Hepatocyte (in vitro differentiated cells): ENCODE measurements at places on chromosomes 7 and 10. TPM values are rescaled to one million over a fixed set of nuclear protein-coding genes. Genes with fewer than 3 reads are reported as not detected.

- H3K27me3 ChIP-seq, result no peaks in the 10 kb centered on the region
- H3K27ac ChIP-seq, result no peak overlapping the region
- H3K36me3 ChIP-seq, result no peaks in the 10 kb centered on the region
- no peak for DNase-seq
Measured at GRCh38 chr7:144728551-144728950, 107.3 kb downstream of the TPK1 start.

DNA sequence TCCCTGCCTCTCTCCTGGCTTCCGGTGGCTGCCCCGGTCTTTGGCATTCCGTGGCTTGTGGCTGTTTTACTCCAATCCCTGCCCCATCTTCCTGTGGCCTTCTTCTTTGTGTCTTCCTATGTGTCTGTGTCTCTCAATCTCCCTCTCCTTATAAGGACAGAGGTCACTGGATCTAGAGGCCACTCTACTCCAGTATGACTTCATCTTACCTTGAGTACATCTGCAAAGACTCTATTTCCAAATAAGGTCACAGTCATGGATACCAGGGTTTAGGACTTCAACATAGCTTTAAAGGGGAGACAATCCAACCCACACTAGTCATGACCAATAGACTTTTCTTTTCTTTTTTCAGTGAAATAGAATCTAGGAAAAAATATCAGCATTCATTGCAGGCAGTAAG lies 153.3 kb upstream of the INSYN2A start:
- no peaks in the 10 kb centered on the region for H3K36me3 ChIP-seq
- H3K4me3 ChIP-seq, result no peak overlapping the region
- no peaks in the 10 kb centered on the region for H3K4me1 ChIP-seq
- H3K27me3 ChIP-seq, result no peaks in the 10 kb centered on the region
- DNase-seq, result no peak

GRCh38 chr7:2621061-2621828 lies 10.5 kb upstream of the TTYH3 start:
- no peak overlapping the region for H3K4me3 ChIP-seq
- H3K4me1 ChIP-seq, result peaks cover 69% of the 10 kb centered on the region
- no peaks in the 10 kb centered on the region for H3K27me3 ChIP-seq
- no peaks in the 10 kb centered on the region for H3K36me3 ChIP-seq
- DNase-seq, result peak; percentile 83

- no peak for DNase-seq
- no peaks in the 10 kb centered on the region for H3K36me3 ChIP-seq
- H3K27ac ChIP-seq, result no peak overlapping the region
- no peak overlapping the region for H3K4me3 ChIP-seq
Measured at GRCh38 chr10:124704428-124705380, 39.5 kb downstream of the FAM53B start.

GRCh38 chr10:69760072-69760471 lies 41.6 kb upstream of the COL13A1 start:
- DNase-seq, result no peak
- no peak overlapping the region for H3K4me3 ChIP-seq
- H3K4me1 ChIP-seq, result peaks cover 10% of the 10 kb centered on the region
- no peaks in the 10 kb centered on the region for H3K27me3 ChIP-seq

DNA sequence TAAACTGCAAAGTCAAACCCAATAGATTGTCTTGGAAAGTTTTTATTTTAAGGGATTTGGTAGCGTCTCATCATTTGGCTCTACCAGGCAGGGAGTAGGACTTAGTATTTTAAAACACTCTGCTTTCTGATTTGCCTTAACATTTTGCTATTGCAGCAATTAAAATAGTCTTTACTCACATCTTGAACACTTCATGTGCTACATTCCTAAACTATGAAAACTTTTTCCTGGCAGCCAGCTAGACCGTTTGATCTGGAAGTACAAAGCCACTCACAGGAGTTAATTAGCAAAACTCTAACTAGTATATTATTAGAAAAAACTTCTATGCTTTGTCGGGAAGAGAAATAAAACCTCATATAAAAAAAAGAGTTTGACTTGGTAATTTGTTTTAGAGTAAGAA lies 111.4 kb downstream of the TFPI2 start:
- no peaks in the 10 kb centered on the region for H3K36me3 ChIP-seq
- no peaks in the 10 kb centered on the region for H3K4me1 ChIP-seq
- H3K27me3 ChIP-seq, result no peaks in the 10 kb centered on the region
- no peak for DNase-seq

- no peak overlapping the region for H3K4me3 ChIP-seq
- DNase-seq, result no peak
- peaks cover 15% of the 10 kb centered on the region for H3K4me1 ChIP-seq
- H3K36me3 ChIP-seq, result no peaks in the 10 kb centered on the region
- H3K27ac ChIP-seq, result no peak overlapping the region
Measured at GRCh38 chr10:88342733-88343310, 240.3 kb downstream of the RNLS start.

DNA sequence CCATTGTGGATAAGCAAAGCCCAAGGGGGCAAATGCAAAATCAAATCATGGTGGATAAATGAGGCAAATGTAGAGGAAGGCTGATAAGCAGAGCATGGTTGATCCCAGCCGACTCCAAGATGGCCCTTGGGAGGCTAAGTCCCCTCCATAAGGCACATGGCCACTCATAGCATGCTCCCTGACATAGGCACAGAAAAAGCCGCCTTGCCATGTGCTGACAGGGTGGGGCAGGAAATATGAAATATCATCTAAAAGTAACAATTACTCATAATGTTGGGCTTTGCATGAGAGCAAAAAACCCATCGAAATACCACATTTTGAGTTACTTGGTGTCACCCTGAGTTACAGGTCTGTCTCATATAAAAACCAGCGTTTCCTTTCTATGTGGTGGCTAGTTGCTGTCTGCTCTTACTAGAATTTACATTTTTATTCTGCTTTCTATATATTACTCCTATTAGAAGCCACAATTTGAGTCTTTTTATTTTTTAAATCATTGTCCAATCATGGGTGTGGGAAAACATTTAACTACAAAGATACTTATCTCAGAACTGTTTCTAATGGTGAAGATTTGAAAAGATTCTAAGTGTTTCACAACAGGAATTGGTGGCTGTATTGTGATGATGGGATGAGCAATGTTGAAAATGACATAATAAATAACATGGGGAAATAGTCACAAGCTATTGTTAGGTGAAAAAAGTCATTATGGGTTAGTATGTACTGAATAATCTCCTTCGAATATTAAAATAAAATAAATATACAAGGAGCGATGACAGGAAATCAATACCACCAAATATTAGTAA lies 102.7 kb downstream of the CUBN start:
- H3K36me3 ChIP-seq, result no peaks in the 10 kb centered on the region
- peaks cover 9% of the 10 kb centered on the region for H3K4me1 ChIP-seq
- H3K4me3 ChIP-seq, result no peak overlapping the region
- DNase-seq, result no peak
- H3K27me3 ChIP-seq, result no peaks in the 10 kb centered on the region
- H3K27ac ChIP-seq, result no peak overlapping the region

DNA sequence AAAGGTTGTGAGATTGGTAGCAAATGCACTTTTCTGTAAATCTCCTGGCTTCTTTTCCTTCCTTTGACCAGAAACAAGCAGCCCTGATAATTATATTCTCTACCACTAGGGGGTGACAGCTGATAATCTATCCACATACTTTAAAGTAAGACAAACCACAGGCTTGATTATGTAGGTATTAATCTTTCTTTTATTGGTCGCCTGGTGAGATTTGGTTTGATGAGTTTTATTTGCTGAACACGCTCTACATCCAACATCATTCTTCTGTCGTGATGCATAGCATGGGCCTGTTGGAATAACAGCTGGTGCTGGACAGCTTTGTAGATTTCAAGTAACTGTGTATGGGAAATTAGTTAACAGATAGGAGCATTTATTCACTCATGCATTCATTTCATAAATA lies 63.5 kb downstream of the ZNF365 start:
- no peak overlapping the region for H3K27ac ChIP-seq
- DNase-seq, result peak; percentile 78
- H3K4me3 ChIP-seq, result no peak overlapping the region
- no peaks in the 10 kb centered on the region for H3K4me1 ChIP-seq
- H3K36me3 ChIP-seq, result no peaks in the 10 kb centered on the region

GRCh38 chr10:47040681-47041080 lies 129.5 kb downstream of the PTPN20 start:
- no peaks in the 10 kb centered on the region for H3K27me3 ChIP-seq
- no peaks in the 10 kb centered on the region for H3K36me3 ChIP-seq
- no peak overlapping the region for H3K4me3 ChIP-seq
- peaks cover 4% of the 10 kb centered on the region for H3K4me1 ChIP-seq
- no peak overlapping the region for H3K27ac ChIP-seq

DNA sequence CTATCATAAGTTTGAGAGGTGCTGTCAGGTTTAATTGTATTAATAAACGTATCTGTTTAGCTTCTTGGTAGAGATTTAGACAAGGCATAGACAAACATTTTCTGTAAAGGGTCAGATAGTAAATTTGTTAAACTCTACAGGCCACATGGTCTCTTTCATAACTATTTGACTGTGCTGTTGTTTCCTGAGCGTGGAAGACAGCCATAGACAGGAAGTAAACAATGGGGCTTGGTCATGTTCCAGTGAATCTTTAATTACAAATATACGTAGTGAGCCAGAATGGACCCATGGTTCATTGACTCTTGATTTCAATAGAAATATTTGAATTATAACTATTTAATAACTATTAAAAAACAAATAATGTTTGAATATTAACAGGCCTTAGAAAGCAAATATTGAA lies 451.1 kb downstream of the SH2D4B start:
- no peaks in the 10 kb centered on the region for H3K4me1 ChIP-seq
- no peak for DNase-seq
- no peak overlapping the region for H3K27ac ChIP-seq
- no peak overlapping the region for H3K4me3 ChIP-seq

DNA sequence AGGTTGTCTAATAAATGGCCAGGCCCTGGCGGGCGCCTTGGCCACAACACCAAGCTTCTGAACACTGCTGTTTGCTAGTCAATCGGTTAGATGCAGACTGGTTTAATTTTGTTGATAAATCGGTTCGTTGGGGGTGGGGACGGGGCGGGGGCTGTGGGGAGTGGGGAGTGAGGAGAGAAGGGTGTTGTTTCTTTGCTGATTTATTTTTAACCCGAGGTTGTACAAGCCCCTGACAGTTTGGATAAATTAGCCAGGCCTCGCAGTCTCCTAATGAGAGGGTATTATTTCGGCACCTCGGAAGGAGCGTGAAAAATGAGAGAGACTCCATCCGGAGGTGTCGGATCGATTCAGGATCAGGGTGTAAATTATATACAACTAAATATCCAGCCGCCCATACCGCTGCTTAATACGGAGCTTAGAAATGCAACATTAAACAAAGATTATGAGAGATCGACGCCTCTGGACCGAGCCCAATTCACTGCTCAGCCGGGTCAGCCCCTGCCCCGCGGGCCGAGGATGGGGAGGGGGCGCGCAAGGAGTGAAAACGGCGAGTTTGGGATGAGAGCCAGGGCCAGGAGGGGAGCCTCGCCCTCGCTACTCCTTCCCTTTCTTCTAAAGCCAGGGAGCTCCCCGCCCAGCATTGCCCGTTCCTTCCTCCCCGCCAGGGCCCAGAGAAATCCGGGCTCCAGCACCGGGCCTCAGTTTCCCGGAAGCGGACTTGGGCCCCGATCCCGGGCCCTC lies 8.0 kb downstream of the UNCX start:
- no peak overlapping the region for H3K4me3 ChIP-seq
- DNase-seq, result no peak
- H3K4me1 ChIP-seq, result no peaks in the 10 kb centered on the region
- H3K27me3 ChIP-seq, result peaks cover 91% of the 10 kb centered on the region
- H3K36me3 ChIP-seq, result no peaks in the 10 kb centered on the region

- H3K4me1 ChIP-seq, result no peaks in the 10 kb centered on the region
- H3K27ac ChIP-seq, result no peak overlapping the region
- no peaks in the 10 kb centered on the region for H3K27me3 ChIP-seq
- no peak overlapping the region for H3K4me3 ChIP-seq
Measured at GRCh38 chr10:31273789-31274188, 45.2 kb upstream of the ZEB1 start.

DNA sequence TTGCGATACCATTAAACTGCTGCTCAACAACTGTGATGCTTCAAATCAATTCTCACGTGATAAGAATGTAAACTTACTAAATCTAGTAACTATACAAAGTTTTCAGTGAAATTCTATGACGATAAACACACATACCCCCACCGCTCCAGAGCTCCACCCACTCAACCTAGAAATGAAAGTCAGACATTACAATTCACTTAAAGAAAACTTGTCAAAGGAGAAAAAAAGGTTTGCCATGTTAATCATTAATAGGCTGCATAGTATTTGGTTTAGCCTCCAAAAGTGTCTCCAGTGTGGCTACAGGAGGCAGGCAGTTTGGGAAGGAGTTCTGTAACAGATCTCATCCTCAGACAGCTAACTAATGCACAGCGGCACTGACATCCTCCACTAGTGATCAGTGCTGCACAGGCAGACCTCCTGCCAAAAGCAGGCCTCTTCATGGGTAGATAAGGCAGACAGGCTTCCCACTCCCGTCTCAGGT lies 3.1 kb downstream of the HERPUD2 start:
- H3K36me3 ChIP-seq, result no peaks in the 10 kb centered on the region
- H3K4me1 ChIP-seq, result peaks cover 44% of the 10 kb centered on the region
- H3K27me3 ChIP-seq, result no peaks in the 10 kb centered on the region
- peak overlapping the region; percentile 70 for H3K4me3 ChIP-seq
- H3K27ac ChIP-seq, result peak overlapping the region; percentile 3
- peak; percentile 28 for DNase-seq

GRCh38 chr7:3003936-3004335 lies 39.7 kb downstream of the CARD11 start:
- no peaks in the 10 kb centered on the region for H3K27me3 ChIP-seq
- H3K27ac ChIP-seq, result no peak overlapping the region
- DNase-seq, result no peak
- H3K4me3 ChIP-seq, result no peak overlapping the region
- H3K36me3 ChIP-seq, result no peaks in the 10 kb centered on the region

DNA sequence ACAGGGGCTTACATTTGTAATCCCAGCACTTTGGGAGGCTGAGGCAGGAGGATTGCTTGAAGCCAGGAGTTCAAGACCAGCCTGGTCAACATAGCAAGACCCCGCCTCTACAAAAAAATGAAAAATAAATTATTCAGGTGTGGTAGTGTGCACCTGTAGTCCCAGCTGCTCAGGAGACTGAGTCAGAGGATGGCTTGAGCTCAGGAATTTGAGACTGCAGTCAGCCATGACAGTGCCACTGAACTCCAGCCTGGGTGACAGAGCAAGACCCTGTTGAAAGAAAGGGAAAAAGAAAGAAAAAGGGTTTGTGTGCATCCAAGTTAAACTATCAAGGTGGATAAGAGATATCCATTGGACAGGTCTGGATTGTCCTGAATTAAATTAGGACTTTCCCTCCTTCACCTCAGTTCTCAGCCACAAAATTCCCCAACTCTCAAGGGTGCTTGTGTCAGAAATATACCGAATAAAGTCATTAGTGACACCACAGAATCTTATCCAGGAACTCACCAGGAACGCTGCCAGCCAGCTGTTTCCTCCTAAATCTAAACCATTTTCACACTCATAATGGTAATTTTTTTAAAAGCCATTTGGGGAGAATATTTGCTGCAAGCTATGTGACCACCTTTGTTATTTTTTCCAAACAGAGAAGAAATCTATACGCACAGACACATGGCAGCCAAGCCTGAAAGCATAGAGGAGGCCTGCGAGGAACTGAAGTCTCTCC lies 12.0 kb downstream of the AFAP1L2 start:
- no peaks in the 10 kb centered on the region for H3K4me1 ChIP-seq
- H3K27me3 ChIP-seq, result no peaks in the 10 kb centered on the region
- H3K27ac ChIP-seq, result no peak overlapping the region
- no peak overlapping the region for H3K4me3 ChIP-seq

The LRRC17 gene
- 40.8 and 50.8 TPM in 2 replicates for total RNA-seq

The NEURL1 gene
- total RNA-seq, result 3.6 and 4.6 TPM in 2 replicates

The CXCL12 gene
- 41.8 and 43.0 TPM in 2 replicates for total RNA-seq

The C7orf57 gene
- total RNA-seq, result 0.43 TPM in 1 of 2 replicates, not detected in the other

The CLRN3 gene
- 49.0 and 52.8 TPM in 2 replicates for total RNA-seq

The SLC29A4 gene
- 21.9 and 22.3 TPM in 2 replicates for total RNA-seq

The ADIRF gene
- total RNA-seq, result not detected in 2 replicates

The ENO4 gene
- total RNA-seq, result 0.28 and 0.43 TPM in 2 replicates
